ENCODE measurements at places on chromosomes 6 and 20. TPM values are rescaled to one million over a fixed set of nuclear protein-coding genes. Genes with fewer than 3 reads are reported as not detected.

Gene NRSN1
- total RNA-seq = not detected

Gene BMP5
- total RNA-seq = not detected

Gene EYA4
- total RNA-seq = 2.9 TPM

Gene ZNF165
- total RNA-seq = 2.3 TPM

Gene TMEM244
- total RNA-seq = not detected

Gene TGM2
- total RNA-seq = 67.5 TPM

Gene MYBL2
- 0.21 TPM for total RNA-seq

Gene CLDN20
- total RNA-seq = not detected

Gene KCNK5
- 0.21 TPM for total RNA-seq

Gene ADTRP
- 12.8 TPM for total RNA-seq

Gene ID4
- total RNA-seq = 1.2 TPM

Gene ROS1
- total RNA-seq = 0.24 TPM

Gene PSORS1C2
- not detected for total RNA-seq

Gene MDFI
- total RNA-seq = 113 TPM

Gene SOX18
- total RNA-seq = not detected

Gene PLCB4
- 1.5 TPM for total RNA-seq

Gene LY6G5C
- total RNA-seq = not detected

Gene SIRPA
- total RNA-seq = 15.9 TPM

Gene FOXF2
- not detected for total RNA-seq

Gene TTBK1
- not detected for total RNA-seq

Gene BMP2
- 12.6 TPM for total RNA-seq

Gene CAP2
- total RNA-seq = 3.2 TPM
